ENCODE measurements at places on chromosomes 7 and 10.

DNA sequence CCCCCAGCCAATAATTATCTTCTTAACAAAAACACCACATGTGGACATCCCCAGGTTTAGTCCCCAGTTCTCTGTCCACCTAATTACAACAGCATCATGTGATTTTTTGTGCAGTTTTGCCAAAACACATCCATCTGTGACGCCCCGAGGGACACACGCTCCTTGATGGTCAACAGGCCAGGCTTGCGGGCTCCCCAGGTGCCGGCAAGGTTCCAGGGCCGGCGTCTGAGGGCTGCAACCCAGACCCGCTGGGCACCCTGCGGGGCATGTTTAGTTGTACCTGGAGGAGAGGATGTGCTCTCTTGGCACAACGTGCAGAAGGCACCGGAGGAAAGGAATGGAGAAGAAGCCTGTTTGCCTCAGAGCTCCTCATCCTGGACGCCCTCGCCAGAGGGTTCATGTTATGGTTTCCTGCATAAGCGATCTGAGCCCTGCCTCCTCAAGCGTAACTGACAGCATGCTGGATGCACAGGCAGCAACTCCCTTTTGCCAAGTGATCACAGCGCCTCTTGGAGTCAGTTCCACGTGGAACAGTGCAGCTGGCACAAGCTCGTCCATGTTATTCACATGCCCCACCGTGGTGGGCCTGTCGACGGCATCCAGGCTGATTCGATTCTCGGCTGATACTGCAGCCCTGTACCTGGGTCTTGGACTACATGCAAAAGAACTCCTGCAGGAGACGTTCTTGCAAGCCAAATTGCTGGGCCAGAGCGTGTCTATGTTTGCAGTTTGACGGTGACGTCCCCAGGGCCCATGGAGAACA lies 41.6 kb downstream of the JAKMIP3 start:
- no peak for DNase-seq

- no peak for DNase-seq
These were observed 11.7 kb downstream of the STAM start for GRCh38 chr10:17655567-17656146.

GRCh38 chr10:35349389-35349915 lies 13.1 kb downstream of the CCNY start:
- DNase-seq, result no peak

DNA sequence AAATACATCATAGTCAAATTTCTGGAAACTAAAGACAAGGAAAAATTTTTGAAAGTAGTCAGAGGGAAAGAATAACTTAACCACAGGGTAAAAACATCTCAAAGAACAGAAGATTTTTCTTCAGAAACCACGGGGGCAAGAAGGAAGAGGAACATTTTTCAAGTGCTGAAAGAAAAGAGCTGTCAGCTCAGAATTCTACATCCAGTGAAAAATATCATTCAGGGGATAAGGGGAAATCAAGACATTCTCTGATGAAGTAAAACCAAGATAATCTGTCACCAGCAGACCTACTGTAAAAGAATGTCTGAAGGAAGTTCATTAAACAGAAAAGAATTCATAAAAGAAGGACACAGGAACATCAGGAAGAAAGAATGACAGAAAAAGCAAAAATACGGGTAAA lies 111.2 kb upstream of the TMEM72 start:
- DNase-seq, result no peak

- no peak for DNase-seq
These were observed 54.6 kb downstream of the AGMO start for GRCh38 chr7:15507171-15507570.

DNA sequence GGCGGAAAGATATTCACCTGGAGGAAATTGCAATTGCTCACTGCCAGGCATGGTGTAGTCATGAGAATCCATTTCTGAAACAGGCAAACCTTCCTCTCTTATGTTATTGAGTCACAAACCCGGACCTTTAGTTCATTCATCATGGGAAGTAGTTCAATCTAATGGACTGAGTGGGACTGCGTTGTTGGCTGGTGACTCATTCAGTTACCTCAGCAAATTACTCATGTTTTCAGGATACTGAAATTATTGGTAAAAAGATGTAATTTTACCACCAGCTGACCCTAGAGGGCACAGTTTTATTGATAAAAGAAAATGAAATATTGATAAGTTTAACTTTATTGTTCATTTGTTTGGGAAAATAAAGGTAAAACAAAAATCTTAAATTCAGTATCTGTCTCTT lies 1194.4 kb upstream of the SORCS1 start:
- no peak for DNase-seq

GRCh38 chr7:81534996-81535395 lies 234.9 kb downstream of the HGF start:
- no peak for DNase-seq

Measured in activated T-helper 1 cell treated with anti-CD3 and anti-CD28 coated beads, Interleukin-2, amount 50 U/mL, for 16 hours (primary cell).